ENCODE measurements at places on chromosomes 11 and 22.

DNA sequence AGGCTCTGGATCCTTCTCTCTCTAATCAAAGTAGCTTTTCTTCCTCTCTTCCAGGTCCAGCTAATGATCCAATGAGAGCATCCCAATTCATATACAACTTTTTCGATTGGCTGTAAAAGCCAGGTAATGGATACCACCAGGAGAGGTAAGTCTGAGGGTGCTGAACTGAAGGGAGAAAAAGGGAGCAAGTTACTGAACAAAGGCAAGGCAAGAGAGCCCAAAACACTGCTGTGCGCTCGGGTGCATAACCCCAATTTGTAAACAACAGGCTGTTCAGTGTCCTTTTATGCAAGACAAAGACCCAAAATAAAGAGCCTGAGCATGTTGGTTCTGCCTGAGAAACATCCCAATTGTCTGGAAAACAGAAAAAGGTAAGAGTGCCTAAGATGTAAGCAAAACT, 260.1 kb downstream of the DCDC1 start:
- DNase-seq, result no peak

DNA sequence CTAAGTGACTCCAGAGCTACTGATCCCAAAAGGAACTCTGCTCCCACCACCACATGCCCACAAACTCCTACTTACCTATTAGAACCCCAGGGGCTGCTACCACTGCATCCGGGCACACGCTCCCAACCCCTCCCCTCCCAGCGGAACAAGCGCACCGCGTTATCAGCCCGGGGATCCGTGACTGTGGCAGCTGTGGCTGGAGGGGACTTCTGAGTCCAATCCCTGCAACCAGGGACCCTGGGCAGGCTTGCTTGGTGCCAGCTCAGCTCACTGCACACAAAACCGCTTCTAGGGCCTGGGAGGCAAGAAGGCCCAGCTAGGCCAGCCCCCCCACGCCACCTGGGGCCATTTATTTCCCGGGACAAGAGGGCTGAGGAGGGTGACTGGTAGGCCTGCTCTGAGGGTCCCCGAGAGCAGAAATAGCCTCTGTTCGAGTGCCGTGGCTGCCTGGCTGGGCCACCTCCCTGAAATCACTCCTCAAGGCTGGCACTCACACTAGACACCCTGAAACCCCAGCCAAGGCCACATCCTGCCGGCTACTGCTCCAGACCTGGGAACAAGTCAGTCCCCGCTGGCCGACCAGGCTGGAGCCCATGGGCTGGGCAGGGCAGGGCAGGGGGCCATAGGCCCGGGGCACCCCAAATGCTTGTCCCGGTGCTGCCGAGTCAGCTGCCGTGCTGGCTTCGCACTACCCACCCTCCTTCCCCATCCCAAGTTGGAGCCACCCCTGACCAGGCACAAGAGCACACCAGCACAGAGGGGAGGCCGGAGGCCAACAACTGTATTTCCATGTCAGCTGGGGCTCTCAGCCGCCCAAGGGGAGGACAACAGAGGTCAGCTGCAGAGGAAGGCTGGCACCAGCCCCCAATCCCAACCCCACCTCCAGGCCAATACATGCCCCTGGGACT, 1.9 kb upstream of the IFITM10 start:
- no peak for DNase-seq

DNA sequence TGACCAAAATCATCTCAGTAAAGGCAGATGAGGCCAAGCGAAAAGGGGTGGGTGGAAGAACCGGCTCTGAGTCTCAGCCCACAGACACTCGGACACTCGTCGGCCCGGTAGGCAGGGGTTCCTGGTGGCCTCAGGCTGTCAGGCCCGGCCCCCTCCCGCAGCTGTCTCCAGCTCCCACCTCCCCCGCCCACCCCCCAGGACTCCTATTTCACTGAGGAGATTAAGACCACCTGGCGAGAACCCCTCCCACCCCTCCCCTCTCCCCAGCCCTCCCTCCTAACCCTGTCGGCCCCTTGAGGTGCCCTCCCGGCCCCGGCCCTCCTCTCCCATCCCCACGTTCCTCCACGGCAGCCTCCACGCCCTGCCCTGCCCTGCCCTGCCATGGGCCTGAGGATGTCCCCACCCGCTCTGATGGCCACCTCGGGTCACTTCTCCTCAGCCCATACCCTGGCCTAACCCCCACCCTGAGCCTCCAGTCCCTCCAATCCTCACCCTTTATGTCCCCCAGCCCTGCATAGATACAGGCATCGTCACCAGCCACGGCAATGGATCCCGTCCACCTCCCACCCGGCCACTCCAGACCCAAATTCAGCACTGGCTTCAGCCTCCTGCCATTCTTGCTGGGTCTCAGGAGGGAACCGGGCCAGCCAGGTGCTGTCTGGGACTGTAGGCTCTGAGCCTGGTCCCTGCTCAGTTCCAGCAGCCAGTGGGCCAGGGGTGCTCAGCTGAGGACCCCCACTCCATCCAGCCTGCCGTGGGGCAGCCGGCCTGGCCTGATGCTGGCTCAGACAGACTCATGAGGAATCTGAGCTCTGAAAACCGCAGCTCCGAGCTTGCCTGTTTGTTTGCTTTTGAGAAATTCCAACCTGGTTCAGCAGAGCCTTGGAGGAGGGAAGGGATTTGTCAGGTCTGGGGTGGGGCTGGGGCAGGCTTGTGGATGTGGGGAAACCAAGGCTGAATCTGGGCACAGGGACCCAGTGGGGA, 9.8 kb upstream of the TBX1 start:
- no peak for DNase-seq

- no peak for DNase-seq
Measured at GRCh38 chr11:16989554-16989953, 24.7 kb downstream of the PLEKHA7 start.

DNA sequence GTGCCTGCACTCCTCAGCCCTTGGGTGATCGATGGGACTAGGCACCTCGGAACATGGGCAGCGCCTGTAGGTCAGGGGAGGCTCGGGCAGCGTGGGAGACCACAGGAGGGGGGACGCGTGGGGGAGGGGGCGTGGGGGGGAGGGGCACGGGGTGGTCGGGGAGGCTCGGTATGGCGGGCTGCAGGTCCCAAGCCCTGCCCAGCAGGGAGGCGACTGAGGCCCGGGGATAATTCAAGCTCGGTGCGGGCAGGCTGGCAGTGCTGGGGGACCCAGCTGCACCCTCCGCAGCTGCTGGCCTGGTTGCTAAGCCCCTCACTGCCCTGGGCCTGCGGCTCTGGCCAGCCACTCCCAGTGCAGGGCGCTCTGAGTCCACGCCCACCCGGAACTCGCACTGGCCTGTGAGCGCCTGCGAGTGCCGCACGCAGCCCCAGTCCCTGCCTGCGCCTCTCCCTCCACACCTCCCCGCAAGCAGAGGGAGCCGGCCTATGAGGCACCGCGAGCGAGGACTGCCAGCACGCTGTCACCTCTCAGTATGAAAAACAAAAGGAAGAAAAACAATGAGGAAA, 1698.3 kb upstream of the RAG2 start:
- DNase-seq, result no peak

DNA sequence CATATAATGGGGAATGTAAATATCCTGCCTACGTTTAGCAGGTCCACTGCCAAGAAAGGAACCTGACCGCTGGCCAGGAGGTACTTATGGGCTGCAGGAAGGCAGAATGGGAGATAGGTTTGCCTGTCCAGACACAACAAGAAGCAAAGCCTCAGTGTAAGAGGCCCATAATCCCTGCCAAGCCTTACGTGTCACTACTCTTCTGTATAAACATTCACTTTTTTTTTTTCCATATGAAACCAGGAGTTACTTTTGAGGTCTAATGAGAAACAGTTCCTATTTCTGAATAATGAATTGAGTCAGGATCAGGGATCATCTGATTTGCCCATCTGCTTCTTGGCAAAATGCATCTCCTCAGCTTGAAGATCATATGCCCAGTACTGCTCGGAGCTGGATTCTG, 230.2 kb downstream of the NTM start:
- no peak for DNase-seq

DNA sequence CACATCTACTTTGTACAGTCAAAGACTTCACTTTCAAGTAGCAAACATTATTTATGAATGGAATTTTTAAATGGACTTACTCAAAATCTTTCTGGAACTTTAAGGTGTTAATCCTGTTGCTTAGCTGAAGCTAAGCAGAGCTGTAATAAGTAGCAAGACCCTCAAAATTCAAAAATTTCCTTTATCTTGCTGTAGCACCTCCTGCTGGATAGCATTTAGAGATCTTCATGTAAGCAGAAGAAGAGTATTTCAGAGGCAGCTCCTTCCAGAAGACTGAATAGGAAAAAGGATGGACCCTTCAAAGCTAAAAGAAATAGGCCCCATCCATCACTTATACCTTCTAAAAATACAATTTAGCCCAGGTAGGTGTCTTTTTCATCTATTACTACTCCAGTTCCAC, 3.4 kb downstream of the PHF21A start:
- DNase-seq, result no peak

- DNase-seq, result no peak
Measured at GRCh38 chr11:119115484-119116234, 5.7 kb upstream of the HINFP start.

DNA sequence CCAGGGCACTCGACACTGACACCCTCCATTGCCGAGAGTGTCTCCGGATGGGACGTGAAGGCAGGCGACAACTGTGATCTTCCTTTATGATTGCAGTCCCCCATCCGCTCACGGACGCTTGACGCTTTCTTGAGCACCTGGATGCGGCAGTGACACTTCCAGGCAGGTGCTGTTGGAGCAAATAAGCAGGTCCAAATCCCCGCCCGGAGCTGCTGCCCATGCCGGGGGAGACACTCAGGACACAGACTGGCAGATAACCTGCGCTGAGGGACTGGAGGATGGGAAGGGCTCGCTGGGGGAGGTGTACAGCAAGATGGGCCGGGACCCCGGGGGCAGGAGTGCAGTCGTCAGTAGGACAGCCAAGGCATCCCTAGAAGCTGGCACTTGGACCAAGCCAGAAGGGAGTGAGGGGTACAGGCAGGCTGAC, 1403.5 kb downstream of the BRD1 start:
- no peak for DNase-seq

GRCh38 chr22:40519284-40519947, 117.1 kb downstream of the MRTFA start:
- no peak for DNase-seq

GRCh38 chr11:35145271-35145670, 6.3 kb downstream of the CD44 start:
- DNase-seq, result no peak

- no peak for DNase-seq
Measured at GRCh38 chr11:110297726-110298300, 1.4 kb upstream of the RDX start.

DNA sequence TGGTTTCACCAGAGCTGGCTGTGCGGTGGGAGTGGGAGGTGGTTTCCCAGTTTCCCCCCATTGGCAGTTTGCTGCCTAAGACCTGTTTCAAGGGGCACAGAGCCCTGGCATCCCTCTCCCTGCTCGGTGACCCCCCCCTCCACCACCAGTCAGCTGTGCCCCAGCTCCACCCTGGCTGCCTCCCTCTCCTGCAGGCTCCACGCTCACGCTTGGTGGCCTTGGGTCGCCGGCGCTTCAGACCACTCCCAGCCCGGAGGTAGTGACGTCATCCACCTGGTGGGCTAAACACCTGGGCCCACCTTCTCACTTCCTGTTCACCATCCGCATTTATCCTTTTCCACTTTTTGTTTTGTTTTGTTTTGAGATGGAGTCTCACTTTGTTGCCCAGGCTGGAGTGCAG, 7.8 kb downstream of the GAL start:
- DNase-seq, result no peak

GRCh38 chr11:34583818-34584217, 37.1 kb upstream of the EHF start:
- DNase-seq, result no peak

DNA sequence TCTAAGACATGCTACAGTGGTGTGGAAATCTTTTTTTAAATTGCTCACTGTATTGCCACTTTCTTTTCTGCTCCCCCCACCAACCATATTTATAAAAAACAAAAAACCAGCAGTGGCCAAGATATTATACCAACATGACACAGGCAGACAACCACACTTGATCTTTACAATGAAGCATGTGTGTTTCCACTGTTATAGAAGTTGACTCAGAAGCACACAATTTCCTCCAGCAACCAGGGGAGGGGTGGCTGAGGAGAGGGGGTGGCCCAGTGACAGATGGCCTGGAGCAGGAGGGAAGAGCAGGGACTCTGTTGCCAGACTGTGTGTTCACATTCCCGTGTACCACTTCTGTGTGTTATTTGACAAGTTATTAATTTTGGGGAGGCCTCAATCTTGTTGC, 14.8 kb downstream of the CD59 start:
- no peak for DNase-seq

DNA sequence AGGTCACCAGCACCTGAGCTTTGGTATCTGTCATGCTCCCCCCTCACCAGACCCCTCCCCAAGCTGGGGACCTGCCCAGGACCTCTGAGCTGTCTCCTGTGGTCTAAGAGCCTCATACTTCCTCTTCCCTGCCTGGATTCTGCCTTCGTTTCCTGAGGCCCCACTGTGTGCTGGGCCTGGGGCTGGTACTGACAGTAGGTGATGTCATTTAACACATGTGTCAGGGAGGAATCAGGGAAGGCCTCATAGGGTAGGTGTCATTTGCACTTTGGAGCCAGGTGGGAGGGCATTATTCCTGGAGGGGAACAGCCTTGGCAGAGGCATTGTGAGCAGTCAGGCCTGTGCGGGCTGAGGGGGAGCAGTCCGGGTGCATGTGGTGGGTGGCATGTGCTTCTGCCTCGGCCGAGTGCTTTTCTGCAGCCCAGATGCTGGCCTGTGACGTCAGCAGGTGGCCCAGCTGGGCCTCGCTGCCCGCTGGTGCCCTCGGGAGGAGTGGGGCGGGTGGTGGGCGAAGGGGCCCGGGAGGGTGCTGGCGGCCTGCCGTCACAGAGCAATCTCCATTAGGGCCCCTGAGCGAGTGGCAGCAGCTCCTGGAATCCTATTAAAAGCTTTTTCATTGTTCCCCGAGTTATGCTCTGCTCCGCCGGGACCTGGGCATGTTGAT, 9.1 kb downstream of the FLRT1 start:
- no peak for DNase-seq

GRCh38 chr11:93236741-93237675, 39.2 kb upstream of the SLC36A4 start:
- DNase-seq, result no peak

DNA sequence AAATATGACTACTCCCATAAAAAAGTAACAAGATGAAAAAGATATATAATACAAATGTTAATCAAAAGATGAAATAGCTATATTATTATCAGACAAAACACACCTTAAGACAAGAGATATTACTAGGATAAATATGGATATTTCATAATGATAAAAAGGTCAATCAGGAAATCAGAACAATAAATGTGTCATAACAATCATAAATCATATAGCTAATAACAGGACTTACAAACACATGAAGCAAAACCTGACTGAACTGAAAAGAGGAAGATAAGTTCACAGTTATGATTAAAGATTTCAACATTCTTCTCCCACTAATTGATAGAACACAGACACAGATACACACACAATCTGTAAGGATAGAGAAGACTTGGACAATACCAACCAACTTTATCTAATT, 47.2 kb downstream of the EIF3M start:
- no peak for DNase-seq
